ENCODE measurements at places on chromosomes 12 and 14. TPM values are rescaled to one million over a fixed set of nuclear protein-coding genes. Genes with fewer than 3 reads are reported as not detected.

Gene KSR2
- not detected for total RNA-seq

Gene SERPINA5
- not detected for total RNA-seq

Gene MDGA2
- not detected for total RNA-seq

Gene ACIN1
- total RNA-seq, result 91.8 TPM

Gene ACACB
- 14.7 TPM for total RNA-seq

Gene SLC7A7
- 2.5 TPM for total RNA-seq

Gene CCDC63
- total RNA-seq, result not detected

Gene JAG2
- total RNA-seq, result 0.63 TPM

Gene CCDC196
- total RNA-seq, result not detected

Gene MYO1H
- total RNA-seq, result not detected

Gene OR8S1
- not detected for total RNA-seq

Gene CYP27B1
- not detected for total RNA-seq

Gene RAD9B
- 5.5 TPM for total RNA-seq

Gene SLC25A47
- not detected for total RNA-seq

Gene CD63
- total RNA-seq, result 6,536 TPM

Gene CPNE6
- total RNA-seq, result not detected

Gene SARNP
- 165 TPM for total RNA-seq

Gene HCAR3
- total RNA-seq, result not detected

Gene SENP1
- total RNA-seq, result 33.8 TPM

Gene C12orf50
- total RNA-seq, result not detected

Gene MIPOL1
- 12.5 TPM for total RNA-seq

Gene TECPR2
- total RNA-seq, result 16.1 TPM

Gene TMEM116
- 20.4 TPM for total RNA-seq

Gene PAX9
- not detected for total RNA-seq

Gene KLRB1
- not detected for total RNA-seq

Gene SSTR1
- 0.63 TPM for total RNA-seq

Gene DPPA3
- total RNA-seq, result not detected

Gene MYBPC1
- not detected for total RNA-seq

Gene RAPGEF3
- 16.6 TPM for total RNA-seq

Gene ZC3H10
- 5.9 TPM for total RNA-seq

Gene NAV3
- 121 TPM for total RNA-seq

Gene STON2
- 3.3 TPM for total RNA-seq

Gene WNT5B
- total RNA-seq, result 3.1 TPM

Gene KRT80
- total RNA-seq, result 0.25 TPM

Gene AICDA
- total RNA-seq, result not detected

Gene KLHL33
- total RNA-seq, result 0.18 TPM

Gene OR6C75
- total RNA-seq, result not detected

Gene MIP
- total RNA-seq, result not detected

Gene CCDC197
- not detected for total RNA-seq

Gene AKAP5
- total RNA-seq, result 0.16 TPM

Gene AMDHD1
- total RNA-seq, result 0.63 TPM

Gene MAP3K9
- 0.33 TPM for total RNA-seq

Gene PARP11
- total RNA-seq, result 5.6 TPM

Gene OR6C2
- not detected for total RNA-seq

Gene CCDC177
- not detected for total RNA-seq

Gene A2M
- 0.54 TPM for total RNA-seq

Gene IGF1
- 0.63 TPM for total RNA-seq

Gene GNG2
- total RNA-seq, result 10.0 TPM

Gene LUM
- 582 TPM for total RNA-seq

Gene CLEC14A
- 0.63 TPM for total RNA-seq

Gene IFNG-AS1
- total RNA-seq, result 0.09 TPM

Gene TCL1A
- not detected for total RNA-seq

Gene INSM2
- total RNA-seq, result not detected
